Vagina (tissue), 2 donors: ENCODE measurements at places on chromosomes 11 and 22. TPM values are rescaled to one million over a fixed set of nuclear protein-coding genes. Genes with fewer than 3 reads are reported as not detected.

GRCh38 chr11:122656631-122657101 lies 1.1 kb downstream of the UBASH3B start:
- no peak for DNase-seq

- DNase-seq: no peak
These were observed 46.8 kb downstream of the BBOX1 start for GRCh38 chr11:27087432-27087831.

MFRP gene
- total RNA-seq: not detected

DEUP1 gene
- total RNA-seq: not detected

OR5B21 gene
- total RNA-seq: not detected

SGSM1 gene
- total RNA-seq: 2.9 TPM

CHADL gene
- total RNA-seq: 3.7 TPM

DNA sequence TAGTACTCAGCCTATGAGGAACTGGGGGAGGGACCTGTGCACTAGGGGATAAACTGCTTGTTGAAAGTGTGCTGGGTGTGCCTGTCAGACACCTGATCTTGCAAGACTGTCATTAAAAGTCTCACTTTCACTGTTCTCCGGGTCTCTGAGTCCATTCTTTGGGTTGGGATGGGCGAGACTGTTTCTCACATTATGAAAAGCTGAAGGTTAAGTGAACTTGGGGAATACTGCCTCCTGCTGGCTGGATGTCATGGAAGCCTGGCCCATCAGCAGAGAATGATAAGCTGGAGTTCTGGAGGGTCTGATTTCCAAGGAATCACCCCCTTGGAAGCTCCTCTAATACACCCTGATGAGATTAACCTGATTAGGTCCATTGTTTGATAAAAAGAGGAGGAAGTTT lies 9.0 kb upstream of the VPREB1 start:
- DNase-seq: no peak

- DNase-seq: no peak
These were observed 412.6 kb downstream of the TENM4 start for GRCh38 chr11:79028225-79028624.

DNA sequence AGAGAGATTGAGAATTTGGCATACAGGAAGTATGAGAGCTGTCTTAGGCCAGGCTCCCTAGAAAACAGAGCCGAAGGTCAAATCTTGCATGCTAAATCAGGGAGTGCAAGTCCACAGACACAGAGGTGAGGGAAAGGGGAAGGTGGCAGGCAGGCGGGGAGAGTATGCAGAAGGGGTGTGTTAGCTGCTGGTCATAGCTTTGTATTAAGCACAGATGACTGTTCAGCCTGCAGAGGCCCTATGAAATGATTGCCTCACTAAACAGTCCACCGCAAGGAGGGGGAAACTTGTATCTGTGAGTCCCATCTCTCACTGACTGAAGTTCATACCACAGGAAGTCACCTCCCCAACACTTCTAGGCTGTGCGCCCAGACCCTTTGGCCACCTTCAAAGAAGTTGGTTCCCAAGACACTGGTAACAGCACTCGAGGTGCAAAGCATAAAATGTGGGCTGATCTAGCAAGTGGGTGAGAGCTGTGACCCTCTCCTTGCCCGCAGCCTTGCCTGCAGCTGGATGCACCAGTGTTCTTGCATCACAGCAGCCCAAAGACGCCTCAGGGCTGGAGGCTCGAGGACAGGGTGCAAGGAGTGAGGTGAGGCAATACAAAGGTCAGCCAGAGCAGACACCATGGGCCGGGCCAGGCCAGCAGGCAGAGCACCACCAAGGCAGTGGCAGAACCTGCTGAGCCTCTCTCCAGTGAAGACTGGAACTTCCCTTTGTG lies 115.3 kb upstream of the TBCEL start:
- DNase-seq: no peak

DNA sequence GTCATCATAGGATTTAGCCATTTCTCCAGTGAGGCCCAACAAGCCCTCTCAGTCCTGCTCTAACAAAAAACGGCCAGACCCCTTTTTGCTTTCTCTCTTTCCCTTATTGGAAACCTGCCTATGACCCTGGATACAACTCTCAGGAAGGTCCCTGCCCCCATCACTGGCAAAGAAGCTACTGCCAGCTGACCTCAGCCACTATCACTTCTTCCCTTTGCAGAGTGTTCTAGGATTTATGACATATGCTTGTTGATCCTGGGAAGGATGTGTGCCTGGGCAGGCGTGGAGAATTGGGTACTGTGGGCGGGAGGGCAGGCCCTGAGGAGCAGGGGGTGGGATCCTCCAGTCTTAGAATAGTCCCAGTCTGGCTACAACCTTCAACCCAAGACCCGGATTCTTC lies 7.5 kb downstream of the PGAP2 start:
- DNase-seq: no peak

DNA sequence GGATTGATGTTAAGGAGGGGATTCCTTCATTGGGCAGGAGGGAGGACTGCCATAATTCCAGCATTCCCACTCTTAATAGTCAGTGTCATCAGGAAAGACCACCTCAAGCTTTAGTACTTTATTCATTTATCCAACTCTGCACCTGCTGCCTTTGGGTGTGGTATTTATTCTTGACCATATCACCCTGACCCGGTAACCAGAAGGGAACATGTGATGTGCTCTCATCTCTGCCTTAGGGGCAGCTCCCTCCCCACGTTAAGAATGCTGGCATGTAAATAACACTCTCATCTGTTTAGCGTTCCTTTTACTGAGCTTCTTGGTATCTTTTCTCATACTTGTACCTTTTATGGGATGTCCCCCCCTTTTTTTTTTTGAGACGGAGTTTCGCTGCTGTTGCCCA lies 7.7 kb downstream of the CAT start:
- DNase-seq: no peak

CNGA4 gene
- total RNA-seq: not detected

- peak; percentile 79 for DNase-seq
These were observed 81.9 kb downstream of the LRRC32 start for GRCh38 chr11:76588455-76589325.

PDGFD gene
- total RNA-seq: 21.9 TPM

- no peak for DNase-seq
These were observed 28.4 kb upstream of the CRTAM start for GRCh38 chr11:122809866-122810265.

DNA sequence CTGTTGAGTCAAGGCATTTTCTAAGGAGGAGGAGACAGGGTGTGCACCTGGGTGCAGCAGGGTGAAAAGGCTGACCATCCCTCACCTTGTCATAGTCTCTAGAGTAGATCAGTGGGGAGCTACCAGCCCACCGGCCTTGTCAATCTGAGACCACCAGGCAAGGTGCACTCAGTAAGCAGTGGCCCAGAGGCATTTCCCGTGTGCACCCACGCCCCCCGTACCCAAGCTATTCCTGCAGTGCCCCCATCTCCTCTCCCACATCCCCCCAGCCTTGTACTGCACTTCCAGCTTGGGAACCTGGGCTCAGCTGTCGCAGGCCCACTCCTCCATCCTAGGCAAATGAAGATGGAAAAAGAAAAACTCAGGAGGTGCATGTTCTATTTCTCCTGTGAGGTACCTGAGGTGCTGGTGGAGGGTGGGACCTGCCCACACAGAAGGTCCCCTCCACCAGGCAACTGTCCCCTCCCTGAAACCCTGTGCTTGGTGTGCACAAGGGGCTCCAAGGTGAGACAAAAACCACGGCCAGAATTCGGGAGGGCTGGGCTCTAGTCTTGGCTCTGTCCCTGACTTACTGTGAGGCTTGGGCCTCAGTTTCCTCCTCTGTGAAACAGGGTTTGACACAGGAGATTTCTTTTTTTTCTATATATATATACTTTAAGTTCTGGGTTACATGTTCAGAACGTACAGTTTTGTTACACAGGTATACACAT lies 8.4 kb downstream of the P2RY2 start:
- DNase-seq: no peak

- peak; percentile 96 for DNase-seq
These were observed 5.6 kb upstream of the SH3BP1 start for GRCh38 chr22:37633625-37634416.

DNA sequence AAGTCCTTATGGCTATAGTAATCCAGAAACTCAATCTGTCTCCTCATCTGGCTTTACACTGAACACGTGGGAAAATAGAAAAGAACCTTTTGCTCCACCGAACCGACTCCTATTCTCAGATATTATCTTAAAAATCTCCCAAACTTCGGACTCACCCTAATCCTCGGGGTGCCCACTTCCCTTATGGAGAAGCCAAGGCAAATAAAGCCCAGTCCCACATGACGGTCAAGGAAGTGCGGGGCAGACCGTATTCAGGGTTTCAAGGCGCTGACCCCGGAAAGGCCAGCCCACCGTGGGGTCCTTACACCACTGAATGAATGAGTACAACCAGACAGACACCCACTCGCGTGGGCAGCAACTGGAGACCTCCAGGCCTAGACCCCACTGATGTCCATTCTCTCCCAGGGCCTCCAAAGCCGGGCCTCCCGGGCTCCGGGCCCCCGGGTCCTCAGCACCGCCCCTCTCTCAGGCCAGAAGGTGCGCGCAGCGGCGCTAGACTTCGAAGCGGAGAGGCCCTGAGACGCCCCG lies 489 bp downstream of the NUP98 start:
- peak; percentile 93 for DNase-seq

GRCh38 chr11:45053736-45054446 lies 92.5 kb upstream of the PRDM11 start:
- no peak for DNase-seq

DNA sequence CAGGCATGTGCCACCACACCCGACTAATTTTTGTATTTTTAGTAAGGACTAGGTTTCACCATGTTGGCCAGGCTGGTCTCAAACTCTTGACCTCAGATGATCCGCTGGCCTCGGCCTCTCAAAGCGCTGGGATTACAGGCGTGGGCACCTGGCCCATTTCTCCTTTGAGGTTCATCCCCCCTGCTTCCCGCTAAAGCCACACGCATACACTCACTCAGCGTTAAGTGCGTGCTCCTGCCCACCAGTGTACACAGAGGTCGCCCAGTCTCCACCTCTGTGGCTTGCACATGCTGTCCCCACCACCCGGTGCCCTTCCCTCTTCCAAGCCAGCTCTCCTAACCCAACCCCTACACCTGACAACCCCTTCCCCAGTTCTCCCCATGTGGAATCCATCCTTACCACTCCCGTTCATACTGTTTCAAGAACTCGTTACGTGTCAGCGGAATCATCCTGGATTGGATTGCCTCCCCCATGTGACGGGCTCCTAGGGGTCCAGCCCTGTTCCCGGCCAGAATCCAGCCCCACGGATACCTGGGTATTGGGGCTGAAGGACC lies 15.7 kb upstream of the CYTH4 start:
- DNase-seq: no peak

GLYAT gene
- total RNA-seq: not detected

DNA sequence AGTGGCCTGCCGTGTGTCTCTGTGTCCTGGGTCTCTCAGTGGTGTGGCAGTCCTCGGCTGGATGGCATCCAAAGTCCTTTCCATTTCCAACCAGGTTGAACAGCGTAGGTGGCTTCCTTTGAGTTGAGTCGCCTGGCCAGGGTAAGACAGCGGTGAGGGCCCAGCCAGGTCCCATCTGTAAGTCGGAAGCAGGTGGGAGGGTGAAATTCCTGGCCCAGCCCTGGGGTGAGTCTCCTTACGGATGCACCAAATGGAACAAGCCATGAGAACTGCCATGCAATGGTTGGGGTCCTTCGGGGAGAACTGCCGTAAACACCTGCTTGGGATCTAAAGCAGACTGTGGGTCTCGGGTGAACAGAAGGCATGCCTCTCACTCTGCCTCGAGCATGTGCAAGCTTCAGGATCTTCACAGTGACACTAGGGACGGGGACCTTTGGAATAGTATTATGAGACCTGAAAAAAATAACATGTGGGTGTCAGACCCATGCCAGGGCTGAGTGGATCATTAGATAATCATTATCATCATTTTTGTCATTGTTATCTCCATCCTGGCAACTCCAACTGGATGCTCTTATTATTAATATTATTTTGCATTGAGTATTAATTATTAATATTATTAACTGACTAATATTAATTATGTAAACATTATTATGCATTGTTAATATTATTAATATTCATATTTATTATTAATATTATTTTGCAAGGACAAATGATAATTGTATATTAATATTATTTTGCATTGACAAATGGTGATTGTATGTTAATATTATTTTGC lies 57.7 kb upstream of the LINC01488 start:
- DNase-seq: no peak

- DNase-seq: no peak
These were observed 73.2 kb downstream of the ARHGAP8 start for GRCh38 chr22:44825310-44826150.

OR8G5 gene
- total RNA-seq: not detected

DNA sequence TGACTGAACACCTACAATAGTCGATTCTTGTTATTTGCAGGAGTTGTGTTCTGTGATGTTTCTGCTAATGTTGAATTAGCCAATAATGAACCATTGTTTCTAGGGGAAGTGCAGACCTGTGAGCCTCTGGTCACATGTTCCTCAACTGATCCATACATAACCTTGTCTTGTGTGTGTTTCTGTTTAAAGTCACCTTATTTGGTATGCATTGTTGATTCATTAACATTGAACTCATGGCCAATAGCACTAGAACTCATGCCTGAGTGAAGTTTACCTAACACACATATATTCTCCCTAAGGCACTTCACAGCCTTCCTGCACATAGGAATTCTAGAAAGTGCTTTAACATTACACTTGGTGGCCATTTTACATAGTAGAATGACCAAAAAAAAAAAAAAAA lies 271.8 kb upstream of the PLET1 start:
- DNase-seq: no peak

GRCh38 chr22:45994491-45995404 lies 17.8 kb upstream of the WNT7B start:
- DNase-seq: no peak

- peak; percentile 96 for DNase-seq
These were observed 58.1 kb downstream of the CHRDL2 start for GRCh38 chr11:74672956-74673692.

DNA sequence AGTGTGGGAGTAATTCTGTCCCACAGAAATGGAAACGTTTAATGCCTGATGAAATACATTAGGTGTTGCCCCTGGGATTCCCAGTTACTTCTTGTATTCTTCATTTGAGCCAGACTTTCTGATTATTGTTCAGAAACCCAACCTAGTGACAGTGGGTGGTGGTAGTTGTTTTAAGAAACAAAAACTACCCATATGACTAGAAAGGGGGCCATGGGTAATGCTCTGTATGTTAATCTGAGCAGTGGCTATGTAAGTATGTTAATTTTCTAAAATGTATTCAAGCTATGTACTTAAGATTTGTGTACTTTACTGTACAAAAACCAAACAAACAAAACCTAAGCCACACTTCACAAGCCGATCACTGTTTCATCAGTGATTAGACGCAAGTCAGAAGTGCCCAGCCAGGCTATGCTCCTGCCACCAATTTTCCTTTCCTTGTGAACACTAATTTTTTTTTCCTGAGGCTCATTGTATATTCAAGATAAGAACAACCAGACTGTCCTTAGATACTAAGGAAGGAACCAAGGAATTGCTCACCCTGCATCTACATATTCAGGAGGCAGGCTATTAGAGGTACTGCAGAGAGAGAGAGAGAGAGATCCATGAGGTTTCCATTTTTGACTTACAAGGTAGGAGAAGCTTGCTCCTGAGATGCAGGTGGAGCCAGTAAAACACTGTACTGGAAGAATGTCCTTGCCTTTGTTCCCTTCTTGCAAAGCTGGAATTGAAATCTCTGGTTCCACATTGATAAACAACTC lies 122.7 kb downstream of the DBX1 start:
- no peak for DNase-seq
